Astrocyte (in vitro differentiated cells and primary cell): ENCODE measurements at places on chromosomes 5 and 9.

GRCh38 chr5:127856292-127856691 is 153.1 kb downstream of the CCDC192 start:
- H3K4me1 ChIP-seq, result no peaks in the 10 kb centered on the region
- no peaks in the 10 kb centered on the region for H3K27me3 ChIP-seq
- no peak for DNase-seq
- no peak overlapping the region for H3K27ac ChIP-seq

DNA sequence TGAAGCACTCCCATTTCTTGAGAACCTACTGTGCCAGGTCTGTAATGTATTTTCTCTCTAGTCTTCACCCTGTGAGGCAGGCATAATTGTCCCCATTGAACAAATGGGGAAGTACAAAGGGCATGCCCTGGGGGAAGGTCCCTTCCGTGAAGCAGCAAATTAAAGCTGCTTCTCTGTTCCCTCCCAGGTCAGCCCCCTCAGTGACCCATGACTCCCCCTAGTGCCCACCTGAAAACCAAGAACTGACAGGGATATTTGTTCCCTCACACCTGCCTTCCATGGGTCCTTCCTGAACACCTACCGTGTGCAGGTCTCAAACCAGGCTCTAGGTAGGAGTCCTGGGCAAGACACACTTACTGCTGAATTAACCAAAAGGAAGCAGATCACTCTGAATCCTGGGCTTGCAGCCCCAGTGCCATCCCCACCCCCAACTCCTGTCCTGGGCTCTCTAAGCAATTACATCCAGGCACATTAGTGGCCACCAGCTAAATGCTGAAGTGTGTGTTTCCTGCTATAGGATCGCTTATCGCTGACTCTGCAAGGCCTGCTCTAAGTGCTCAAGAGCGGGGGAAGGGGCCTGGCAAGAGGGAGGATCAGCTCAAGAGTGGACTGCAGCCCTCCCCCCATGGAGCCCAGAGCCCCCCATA is 254.8 kb downstream of the CDK5RAP2 start:
- DNase-seq, result no peak
- H3K27ac ChIP-seq, result no peak overlapping the region
- no peaks in the 10 kb centered on the region for H3K27me3 ChIP-seq
- H3K4me3 ChIP-seq, result no peak overlapping the region
- H3K36me3 ChIP-seq, result no peaks in the 10 kb centered on the region

GRCh38 chr5:171595801-171596231 is 176.4 kb downstream of the FGF18 start:
- H3K27me3 ChIP-seq, result peaks cover 7% of the 10 kb centered on the region
- peaks cover 17% of the 10 kb centered on the region for H3K4me1 ChIP-seq
- no peaks in the 10 kb centered on the region for H3K36me3 ChIP-seq
- peak overlapping the region; percentile 45 for H3K27ac ChIP-seq
- H3K4me3 ChIP-seq, result no peak overlapping the region

DNA sequence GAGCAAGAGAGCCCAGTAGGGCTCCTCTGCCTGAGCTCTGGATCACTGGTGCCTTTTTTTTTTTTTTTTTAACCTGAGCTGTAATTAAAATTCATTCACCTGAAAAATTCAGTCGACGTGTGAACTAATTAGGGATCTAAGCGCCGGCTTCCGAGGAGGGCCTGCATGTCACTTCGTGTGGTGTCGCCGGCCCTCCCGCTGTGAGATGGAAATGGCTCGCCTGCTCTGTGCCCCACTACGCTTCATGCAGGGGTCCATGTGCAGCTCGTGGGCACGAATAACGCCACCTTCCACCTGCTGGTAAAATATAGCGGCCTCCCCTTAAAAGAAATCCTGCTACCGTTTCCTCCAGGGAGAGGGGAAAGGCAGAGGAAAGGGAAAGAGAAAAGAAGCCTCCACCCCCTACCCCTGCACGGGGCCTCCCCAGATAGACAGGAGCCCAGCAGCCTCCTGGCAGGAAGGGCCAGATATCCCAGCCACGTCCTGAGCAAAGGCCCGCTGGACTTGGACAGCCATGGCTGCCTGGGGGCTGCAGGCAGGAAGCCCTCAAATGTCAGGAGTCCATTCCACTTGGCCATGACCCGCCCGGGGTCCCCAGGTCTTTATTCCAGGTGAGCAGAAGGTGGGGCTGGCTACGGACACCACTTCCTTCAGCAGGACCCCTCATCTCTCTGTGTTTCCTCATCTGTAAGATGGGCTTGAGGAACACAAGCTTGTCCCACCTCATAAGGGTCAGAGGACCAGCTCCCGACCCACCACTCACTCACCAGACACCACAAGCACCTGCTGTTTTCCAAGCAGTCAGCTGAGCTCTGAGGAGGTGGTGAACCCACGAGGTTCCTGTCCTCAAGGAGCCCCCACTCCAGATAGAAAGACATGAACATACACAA is 38.2 kb upstream of the ZNF354A start:
- no peak overlapping the region for H3K4me3 ChIP-seq
- H3K27me3 ChIP-seq, result no peaks in the 10 kb centered on the region

DNA sequence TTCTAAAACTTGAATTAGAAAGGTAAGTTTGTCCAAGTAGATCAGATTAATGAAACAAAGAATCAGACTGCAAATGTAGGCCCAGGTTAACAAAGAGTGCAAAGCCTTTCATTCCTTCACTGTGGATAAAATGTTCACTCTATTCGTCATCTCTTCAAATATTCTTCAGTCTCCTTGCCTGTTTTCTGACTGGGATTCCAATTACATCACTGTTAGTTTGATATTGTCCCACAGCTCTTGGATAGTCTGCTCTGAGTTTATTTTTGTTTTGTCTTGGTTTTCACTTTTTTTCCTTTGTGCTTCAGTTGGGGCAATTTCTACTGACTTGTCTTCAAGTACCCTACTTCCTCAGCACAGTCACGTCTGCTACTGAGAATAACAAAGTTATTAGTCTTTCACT is 38.5 kb upstream of the GZMA start:
- no peak overlapping the region for H3K4me3 ChIP-seq
- H3K4me1 ChIP-seq, result peaks cover 9% of the 10 kb centered on the region
- no peaks in the 10 kb centered on the region for H3K36me3 ChIP-seq
- H3K27me3 ChIP-seq, result no peaks in the 10 kb centered on the region

DNA sequence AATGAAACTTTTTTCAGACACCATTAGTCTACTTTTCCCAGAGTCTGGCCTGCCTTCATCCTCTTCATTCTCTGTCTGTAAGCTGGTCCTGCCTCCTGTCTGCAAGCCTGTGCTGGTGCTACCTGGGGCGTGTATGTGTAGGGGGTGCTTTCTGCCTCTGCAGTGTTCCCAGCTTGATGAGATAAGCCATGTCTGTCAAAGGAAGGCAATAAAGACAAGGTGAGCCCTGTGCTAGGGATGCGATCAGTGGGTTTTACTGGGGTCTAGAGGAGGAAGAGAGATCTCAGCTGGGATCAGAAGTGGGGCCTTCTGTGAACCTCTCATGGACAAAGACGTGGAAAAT is 78.0 kb upstream of the TGFBR1 start:
- H3K27ac ChIP-seq, result no peak overlapping the region
- H3K4me3 ChIP-seq, result no peak overlapping the region

DNA sequence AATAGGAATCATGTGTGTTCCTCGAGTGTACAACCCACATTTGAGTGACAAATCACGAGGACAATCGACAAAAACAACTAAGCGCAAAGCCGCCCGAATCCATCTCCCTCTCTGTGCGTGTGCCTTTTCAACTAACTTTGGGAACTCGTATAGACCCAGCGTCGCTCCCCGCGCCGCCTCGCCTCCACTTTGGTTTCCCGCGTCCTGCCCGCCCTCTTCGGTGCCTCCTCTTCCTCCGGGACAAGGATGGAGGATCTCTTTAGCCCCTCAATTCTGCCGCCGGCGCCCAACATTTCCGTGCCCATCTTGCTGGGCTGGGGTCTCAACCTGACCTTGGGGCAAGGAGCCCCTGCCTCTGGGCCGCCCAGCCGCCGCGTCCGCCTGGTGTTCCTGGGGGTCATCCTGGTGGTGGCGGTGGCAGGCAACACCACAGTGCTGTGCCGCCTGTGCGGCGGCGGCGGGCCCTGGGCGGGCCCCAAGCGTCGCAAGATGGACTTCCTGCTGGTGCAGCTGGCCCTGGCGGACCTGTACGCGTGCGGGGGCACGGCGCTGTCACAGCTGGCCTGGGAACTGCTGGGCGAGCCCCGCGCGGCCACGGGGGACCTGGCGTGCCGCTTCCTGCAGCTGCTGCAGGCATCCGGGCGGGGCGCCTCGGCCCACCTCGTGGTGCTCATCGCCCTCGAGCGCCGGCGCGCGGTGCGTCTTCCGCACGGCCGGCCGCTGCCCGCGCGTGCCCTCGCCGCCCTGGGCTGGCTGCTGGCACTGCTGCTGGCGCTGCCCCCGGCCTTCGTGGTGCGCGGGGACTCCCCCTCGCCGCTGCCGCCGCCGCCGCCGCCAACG is at the start of gene GPR150:
TSS of gene GPR150 (plus strand) at position 58 of the 840 bp plus-strand sequence. CDS start at position 247, 189 bp downstream.
- peaks cover 19% of the 10 kb centered on the region for H3K4me1 ChIP-seq
- peaks cover 4% of the 10 kb centered on the region for H3K27me3 ChIP-seq
- DNase-seq, result peak; percentile 24
- H3K36me3 ChIP-seq, result no peaks in the 10 kb centered on the region

GRCh38 chr5:50730336-50730735 is 63.9 kb downstream of the PARP8 start:
- no peaks in the 10 kb centered on the region for H3K27me3 ChIP-seq
- H3K4me1 ChIP-seq, result no peaks in the 10 kb centered on the region
- no peak for DNase-seq
- no peaks in the 10 kb centered on the region for H3K36me3 ChIP-seq
- no peak overlapping the region for H3K27ac ChIP-seq

GRCh38 chr5:18778225-18778624 is 1144.0 kb downstream of the TAF11L14 start:
- no peak for DNase-seq
- no peaks in the 10 kb centered on the region for H3K4me1 ChIP-seq
- H3K27ac ChIP-seq, result no peak overlapping the region
- no peaks in the 10 kb centered on the region for H3K27me3 ChIP-seq

DNA sequence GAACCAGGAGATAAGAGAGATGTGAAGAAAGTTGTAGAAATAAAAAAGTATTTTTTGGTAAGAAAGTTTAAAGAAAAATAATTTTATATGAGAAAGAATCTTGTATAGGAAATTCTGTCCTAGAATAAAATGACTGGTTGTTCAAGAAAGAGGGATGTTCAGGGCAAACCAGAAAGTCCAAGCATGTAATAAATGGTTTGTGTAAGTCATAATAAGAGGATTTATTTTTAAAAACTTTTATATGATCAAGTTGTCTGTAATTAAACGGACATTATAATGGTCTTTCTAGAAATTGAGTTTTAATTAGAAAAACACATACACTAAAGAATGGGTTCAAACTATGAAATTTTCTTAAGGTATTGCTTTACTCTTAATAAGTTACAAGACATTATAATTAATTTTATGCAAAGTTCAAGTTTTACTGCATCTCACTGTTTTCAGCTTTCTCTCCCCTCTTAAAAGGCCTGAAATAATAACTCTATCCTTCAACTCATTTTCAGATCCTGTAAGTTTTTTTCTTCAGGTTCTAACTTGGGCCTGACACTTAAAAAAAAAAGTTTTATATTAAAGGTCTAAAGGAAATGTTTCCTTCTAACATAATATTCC is 56.1 kb upstream of the ZNF300 start:
- no peak overlapping the region for H3K4me3 ChIP-seq
- H3K4me1 ChIP-seq, result no peaks in the 10 kb centered on the region
- H3K36me3 ChIP-seq, result no peaks in the 10 kb centered on the region
- H3K27ac ChIP-seq, result no peak overlapping the region
- H3K27me3 ChIP-seq, result no peaks in the 10 kb centered on the region

DNA sequence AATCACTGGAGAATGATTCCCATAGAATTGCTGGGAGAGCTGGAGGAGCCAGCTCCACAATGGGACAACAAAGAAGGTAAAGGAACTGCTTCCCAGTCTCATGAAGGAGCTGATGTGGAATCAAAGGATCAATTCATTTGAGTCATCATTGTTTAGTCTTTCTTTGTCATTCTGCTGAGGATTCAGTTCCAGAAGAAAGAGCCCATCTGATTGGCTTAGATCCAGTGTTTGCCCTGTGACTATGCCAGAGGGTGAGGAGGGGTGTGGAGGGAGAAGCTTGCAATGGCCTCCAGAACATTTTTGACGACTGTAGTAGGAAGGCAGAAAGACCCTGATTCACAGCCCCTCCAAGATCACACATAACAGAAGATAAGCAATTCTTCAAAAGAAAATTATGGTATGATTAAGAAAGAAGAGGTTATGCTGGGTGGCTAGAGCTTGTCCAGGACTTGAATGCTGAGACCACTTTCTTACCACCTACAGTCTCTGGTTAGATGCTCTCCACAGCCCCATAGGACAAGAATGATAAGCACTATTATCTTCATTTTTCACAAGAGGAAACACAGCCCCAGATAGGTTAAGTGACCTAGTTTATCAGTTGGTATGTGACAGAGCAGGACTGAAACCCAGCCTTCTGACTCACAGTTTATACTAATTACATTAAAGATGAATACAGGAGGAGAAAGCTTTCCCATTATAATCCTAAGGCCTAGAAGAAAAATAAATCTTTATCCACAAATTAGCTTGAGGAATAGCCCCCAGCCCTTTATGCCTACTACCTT is 363.1 kb downstream of the PRELID2 start:
- DNase-seq, result no peak
- H3K36me3 ChIP-seq, result no peaks in the 10 kb centered on the region
- H3K4me1 ChIP-seq, result no peaks in the 10 kb centered on the region
- H3K27ac ChIP-seq, result no peak overlapping the region
- no peak overlapping the region for H3K4me3 ChIP-seq
- H3K27me3 ChIP-seq, result no peaks in the 10 kb centered on the region

- peaks cover 14% of the 10 kb centered on the region for H3K4me1 ChIP-seq
- peak overlapping the region; percentile 90 for H3K27ac ChIP-seq
- no peaks in the 10 kb centered on the region for H3K27me3 ChIP-seq
- peaks cover 25% of the 10 kb centered on the region for H3K36me3 ChIP-seq
- no peak overlapping the region for H3K4me3 ChIP-seq
Measured at GRCh38 chr5:172361566-172362238, 78.1 kb upstream of the UBTD2 start.

DNA sequence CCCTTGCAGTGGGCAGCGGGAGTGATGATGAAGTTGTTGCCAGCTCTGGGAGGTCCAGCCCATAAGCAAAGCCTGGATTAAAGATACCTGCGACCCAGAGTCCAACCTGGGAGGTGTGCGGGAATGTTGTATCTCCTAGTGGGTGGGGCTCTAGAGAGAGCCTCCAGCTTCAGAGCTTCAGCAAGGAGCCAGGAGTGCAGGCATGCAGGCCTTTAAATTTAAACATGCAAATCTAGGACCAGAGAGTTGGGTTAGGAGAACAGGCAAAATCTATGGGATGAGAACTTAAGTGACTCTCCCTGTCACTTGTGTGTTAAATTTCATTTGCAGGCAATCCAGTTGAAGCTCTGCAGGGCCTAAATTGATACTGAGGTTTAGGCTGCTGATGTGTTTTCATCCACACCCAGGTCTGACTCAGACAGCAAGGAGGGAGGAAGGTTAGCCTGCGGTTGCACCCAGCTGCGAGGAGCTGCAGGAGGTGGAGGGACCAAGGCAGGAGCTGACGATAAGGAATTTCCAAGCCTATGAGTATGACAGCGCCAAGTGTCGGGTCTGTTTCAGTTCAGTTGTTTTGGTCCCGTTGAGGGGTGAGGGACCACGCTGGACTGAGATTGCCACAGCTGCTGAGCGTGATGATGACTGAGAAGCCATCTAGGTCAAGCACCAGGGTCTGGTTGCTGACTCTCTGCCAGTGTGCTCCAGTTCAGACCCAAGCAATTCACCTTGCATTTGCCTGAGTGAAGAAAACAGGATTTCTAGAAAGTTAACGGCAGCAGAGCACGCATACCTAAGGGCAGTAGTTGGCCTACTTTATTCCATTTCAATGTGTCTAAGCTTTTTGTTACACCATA is 243.0 kb downstream of the ICE1 start:
- no peak overlapping the region for H3K4me3 ChIP-seq
- DNase-seq, result peak; percentile 12
- no peaks in the 10 kb centered on the region for H3K27me3 ChIP-seq
- H3K4me1 ChIP-seq, result peaks cover 4% of the 10 kb centered on the region
